Activated CD8-positive, alpha-beta memory T cell treated with anti-CD3 and anti-CD28 coated beads for 1 hour (primary cell): ENCODE measurements at places on chromosomes 16 and 17.

GRCh38 chr17:32267690-32268205 lies 2.1 kb downstream of the RHBDL3 start:
- DNase-seq, result no peak

- no peak for DNase-seq
Measured at GRCh38 chr16:33877-34647, 19.3 kb downstream of the POLR3K start.

DNA sequence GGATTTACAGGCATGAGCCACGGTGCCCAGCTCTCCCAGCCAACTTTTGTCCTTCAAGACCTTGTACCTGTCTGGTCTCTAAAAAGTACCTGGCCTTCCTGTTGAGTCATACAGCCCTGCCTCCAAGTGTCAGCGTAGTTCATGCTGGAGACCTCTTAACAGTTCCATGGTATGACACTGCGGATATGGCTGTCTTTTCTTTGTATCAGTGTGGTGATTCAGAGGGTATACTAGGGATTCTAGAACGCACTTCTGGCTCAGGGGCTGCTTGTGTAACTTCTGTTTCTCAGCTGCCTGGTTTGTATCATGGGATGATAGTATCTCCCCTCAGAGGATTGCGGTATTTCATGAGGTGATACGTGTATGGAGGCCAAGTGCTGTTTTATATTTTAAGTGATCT lies 2.0 kb upstream of the TMEM11 start:
- no peak for DNase-seq

- peak; percentile 57 for DNase-seq
Measured at GRCh38 chr17:44363613-44364159, at the start of gene FAM171A2. TSS of gene FAM171A2 (minus strand) at chr17:44363853. CDS start at chr17:44363714, 139 bp downstream.

DNA sequence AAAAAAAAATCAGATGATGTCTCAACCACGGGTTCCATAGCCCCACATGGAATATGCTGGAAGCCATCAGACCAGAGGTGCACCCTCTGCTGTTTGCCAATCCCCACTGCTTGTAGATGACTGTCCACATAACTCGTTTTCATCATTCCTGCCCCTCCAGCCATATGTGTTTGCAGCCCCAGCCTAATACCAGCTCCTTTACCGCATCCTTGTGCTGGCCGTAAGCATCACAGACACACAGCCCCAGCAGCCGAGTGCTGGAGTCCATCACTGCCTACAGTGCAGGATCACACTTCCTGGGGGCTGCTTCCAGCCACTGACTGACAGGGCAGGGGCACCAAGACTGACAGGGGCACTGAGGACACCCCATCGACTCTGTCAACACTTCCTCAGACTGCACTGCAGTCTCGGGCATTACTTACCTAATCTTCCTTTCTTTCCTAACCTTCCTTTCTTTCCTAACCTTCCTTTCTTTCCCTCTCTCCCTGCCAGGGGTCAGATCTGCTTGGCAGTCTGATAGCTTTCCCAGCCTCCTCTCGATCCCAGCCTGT lies 5.0 kb downstream of the RCVRN start:
- no peak for DNase-seq

GRCh38 chr16:67964477-67965131 lies 3.8 kb downstream of the SLC12A4 start:
- no peak for DNase-seq

DNA sequence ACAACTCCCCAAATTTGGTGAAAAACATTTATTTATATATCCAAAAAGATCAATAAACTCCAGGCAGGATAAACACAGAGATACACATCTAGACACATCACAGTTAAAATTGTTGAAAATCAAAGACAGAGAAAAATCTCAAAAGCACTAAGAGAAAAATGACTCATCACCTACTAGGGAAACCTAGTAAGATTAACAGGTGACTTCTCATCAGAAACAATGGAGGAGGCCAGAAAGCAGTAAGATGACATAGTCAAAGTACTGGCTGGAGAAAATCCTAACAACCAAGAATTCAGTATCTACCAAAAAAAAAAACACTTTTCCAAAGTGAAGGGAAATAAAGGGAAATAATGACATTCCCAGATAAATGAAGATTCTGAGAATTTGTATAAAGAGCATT lies 33.8 kb downstream of the ULK2 start:
- DNase-seq, result no peak

DNA sequence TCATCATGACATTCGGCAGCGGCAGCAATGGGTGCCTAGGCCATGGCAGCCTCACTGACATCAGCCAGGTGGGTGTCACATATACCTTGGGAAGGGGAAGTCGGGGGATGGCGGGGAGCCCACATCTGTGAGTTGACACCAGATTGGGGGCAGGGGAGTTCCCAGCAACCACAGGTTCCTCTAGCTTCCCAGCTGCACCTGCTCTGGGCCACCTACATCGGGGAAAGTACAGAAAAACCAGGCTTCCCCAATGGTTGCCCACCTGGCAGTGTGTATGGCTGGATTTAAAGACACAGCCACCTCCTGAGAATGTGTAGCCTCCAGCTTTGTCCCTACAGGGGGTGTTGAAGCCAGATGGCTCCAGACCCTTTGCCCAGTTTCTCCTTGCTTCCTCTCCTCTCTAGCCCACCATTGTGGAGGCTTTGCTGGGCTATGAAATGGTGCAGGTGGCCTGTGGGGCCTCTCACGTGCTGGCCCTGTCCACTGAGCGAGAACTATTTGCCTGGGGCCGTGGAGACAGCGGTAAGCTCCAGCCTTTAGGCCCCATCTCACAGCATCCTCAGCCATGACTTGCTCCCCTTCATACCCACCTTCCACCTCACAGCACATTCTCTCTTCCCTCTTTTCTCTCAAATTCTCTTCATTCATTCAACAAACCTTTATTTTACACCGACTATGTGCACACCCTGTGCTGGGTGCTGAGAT lies 5.0 kb upstream of the TRAF4 start:
- DNase-seq, result no peak

- DNase-seq, result no peak
Measured at GRCh38 chr16:68400083-68400923, 48.0 kb downstream of the SMPD3 start.
